Activated CD4-positive, alpha-beta T cell treated with anti-CD3 and anti-CD28 coated beads, Interleukin-2, amount 50 U/mL, for 48 hours (primary cell): ENCODE measurements at places on chromosomes 12 and 14.
A peak's percentile ranks its signal among the peaks of the same experiment; 100 is the strongest.

DNA sequence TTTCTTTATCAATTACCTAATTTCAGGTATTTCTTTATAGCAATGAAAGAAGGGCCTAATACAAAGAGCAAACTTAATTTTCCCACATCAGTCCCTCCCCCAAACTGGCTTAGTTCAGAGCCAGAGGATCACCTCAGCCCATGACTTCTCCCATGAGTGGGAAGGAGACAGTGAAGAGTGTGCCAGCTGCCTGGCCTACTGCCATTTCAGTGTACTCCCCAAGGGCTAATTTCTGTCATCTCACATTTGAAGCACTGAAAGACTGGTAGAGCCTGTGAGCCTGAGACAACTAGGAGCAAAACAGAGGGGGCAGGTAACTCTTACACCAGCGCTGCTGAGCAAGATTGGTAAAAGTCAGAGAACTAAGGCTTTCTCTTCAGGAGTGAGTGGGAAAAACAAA, 29.1 kb upstream of the ADAM20 start:
- no peak for DNase-seq

DNA sequence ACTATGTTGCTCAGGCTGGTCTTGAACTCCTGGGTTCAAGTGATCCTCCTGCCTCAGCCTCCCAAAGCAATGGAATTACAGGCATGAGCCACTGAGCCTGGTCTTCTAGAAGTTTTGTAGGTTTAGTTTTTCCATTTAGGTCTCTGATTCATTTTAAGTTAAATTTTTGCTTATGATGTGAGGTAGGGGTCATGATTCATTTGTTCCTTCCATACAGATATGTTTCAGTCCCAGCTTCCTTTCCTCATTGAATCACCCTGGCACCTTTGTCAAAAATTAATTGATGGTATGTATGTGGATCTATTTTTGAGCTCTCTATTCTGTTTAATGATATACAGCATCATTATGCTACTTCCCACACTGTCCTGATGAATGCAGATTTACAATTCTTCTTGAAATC, 25.6 kb upstream of the CABP1 start:
- DNase-seq, result peak; percentile 9

DNA sequence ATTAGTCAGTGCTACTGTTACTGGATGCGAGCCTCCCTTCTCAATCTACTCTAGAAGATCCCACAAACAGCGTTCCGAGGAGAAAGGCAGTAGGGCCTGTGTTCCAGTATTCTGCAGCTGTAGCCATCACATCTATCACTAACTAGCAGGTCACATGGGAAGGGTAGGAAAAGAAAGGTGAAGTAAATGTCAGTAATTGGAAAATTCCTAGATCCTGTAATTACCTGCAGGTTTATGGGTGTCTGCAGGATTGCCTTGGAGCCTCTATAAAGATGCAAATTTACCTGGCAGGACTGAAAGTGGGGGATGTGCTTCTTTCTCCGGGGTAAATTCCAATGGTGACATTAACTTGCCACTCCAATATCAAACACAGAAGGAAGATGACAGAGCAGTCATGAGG, 77.8 kb downstream of the FERMT2 start:
- no peak for DNase-seq

DNA sequence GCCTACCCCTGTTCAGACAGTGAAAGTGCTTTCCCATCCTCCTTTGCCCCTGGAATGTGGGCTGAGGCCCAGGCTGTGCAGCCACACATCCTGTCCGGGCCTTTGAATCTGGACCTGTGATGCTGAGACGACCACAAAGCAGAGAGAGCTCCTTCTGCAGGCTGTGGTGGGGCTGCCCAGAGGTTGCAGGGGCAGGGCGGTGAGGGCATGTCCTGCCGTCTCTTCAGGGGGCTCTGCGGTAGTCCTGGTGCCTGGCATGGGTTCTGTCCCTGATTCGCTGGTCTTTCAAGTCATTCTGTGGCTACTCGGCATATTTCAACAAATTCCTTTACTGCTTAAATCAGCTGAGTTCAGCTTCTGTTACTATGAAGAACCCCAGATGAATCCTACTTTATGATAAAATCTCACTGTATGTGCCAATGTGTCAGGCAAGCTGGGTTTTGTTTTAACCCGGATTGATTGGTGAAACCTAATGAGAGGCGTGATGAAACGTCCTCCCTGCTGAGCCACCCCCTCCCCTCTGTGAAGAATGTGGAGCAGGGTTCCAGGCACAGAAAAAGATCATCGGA, 63.4 kb upstream of the DICER1 start:
- no peak for DNase-seq

DNA sequence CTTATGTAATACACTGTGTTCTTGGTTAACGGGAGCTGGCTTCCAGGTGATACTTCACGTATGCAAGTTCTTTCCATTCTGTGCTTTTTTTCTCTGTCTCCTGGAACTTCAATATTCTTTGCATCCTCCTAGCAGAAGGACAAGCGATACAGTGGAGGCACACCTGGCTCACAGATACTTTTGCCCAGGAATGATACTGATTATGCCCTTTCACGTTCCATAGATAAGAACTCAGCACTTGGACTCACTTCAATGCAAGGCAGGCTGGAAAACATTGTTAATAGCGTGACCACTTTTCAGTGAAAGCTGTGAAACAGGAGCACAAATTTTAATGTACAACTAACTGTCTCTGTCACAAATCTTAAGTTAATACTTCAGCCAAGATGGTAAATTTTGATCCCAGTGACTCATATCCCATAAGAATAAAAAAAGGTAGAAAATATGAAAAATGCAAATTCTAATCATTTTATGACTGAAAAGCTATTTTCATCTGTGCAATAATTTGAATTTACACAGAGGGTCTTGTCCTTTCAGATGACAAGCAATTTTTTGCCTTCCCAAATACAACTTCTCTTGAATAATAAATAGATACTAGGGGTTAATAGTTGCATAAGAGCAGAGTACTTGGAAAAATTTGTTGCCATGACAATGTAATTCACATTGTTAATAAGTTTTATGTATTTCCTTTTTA, 919.0 kb downstream of the GALC start:
- no peak for DNase-seq

DNA sequence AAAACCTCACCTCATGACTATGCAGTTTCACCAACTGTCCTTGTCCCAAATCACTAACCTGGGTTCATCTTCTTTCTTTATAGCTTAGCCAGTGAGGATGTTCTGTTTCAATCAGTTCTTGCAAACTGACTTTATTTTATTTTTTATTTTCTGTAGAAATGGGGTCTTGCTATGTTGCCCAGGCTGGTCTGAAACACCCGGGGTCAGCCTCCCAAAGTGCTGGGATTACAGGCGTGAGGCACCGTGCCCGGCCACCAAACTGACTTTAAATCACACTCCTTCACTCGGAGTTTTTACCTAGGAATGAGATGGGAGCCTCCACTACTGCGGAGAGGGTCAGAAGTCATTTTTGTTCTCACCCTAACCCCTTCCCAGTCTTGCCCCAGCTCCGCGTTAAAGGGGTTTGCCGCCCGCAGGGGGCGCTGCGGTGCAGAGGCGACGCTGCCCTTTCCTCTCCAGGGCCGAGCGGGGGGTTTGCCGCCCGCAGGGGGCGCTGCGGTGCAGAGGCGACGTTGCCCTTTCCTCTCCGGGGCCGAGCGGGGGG, 7.0 kb upstream of the B4GALNT3 start:
- DNase-seq, result peak; percentile 88

DNA sequence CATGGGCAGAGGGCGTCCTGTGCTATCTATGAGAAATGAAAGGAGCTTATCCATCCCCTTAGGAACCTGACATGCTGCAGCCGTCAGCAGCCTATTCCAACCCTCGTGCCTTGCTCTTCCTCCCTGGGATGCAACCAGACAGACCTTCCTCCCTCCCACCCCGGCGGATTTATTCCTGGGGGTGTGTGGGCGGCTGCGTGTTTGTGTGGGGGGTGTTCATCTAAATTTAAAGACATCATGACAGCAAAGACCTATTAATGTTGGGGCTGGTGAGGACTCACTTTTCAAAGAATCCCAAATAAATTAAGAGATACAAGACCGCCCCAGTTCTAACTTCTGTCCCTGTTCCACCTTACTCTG, 52.0 kb downstream of the WSCD2 start:
- DNase-seq, result no peak

GRCh38 chr12:66572845-66573244, 106.0 kb downstream of the GRIP1 start:
- DNase-seq, result no peak

- DNase-seq, result no peak
These were observed 1.8 kb downstream of the HSPB8 start for GRCh38 chr12:119180380-119181040.

DNA sequence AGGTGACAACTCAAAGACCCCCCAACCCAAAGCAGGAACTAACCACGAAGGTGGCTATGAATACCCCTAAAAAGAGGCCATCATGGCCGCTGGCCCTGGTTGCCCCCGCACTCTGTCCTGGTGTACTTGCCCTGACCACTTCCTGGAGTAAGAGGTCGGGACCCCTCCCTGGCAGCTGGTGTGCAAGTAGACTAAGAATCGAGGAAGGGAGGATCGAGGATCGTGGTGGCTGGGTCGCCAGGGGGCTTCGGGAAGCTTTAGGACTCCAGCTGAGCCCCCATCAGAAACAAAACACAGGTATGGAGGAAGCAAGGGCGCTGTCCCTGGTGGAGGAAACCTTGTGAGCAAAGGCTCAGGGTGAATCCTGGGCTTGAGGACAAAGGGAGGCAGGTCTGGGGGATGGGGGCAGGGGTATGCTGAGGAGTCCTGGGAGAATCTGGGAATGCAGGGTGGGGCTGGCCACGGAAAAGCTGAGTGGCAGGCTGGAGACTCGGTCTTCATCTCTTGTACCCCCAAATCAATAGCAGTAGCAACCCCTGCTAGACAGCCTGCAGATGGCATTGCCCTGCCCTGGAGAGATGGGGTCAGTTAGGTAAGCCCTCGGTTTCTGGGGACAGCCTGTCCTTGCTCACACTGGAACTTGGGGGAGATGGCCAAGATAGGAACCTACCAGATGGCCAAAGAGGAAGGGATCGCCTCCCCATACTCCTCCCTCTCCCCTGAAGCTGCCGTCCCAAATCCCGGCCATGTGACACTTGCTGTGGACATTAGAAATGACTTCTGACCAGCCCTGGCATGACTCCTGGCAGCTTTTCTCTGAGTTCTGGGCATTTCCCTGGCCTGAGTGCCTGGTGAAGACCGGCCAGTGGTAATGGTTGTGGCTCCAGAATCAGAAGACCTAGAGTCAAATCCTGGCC, 45.3 kb upstream of the ESRRB start:
- no peak for DNase-seq

GRCh38 chr12:68780731-68781130, 27.2 kb upstream of the MDM2 start:
- no peak for DNase-seq

DNA sequence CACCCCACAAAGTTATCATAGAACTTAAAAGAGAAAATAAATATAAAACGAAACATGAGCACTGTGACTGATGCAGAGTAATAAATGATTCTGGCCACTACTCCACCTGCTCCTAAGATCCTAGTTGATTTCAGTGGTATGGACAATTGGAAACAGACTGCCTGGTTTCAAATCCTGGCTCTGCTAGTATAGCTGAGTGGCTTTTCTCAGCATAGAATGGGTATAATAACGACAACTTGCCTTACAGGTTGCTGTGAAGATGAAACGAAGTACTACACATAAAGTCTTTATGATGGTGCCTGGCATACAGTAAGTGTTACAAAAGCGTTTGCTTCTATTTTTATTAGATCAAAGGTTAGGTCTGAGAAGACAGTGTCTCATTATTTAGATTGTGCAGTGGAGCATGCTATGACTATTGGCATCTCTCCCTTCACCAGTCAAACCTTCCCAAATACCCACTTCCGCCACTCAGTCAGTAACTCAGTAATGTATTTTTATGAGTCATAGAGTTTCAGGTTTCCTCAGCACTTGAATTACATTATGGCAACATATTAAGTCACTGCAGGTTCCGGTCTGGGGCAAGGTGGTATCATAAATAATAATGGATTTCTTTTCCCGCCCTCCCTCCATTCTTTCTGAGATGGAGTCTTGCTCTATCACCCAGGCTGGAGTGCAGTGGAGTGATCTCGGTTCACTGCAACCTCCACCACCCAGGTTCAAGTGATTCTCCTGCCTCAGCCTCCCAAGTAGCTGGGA, 29.7 kb upstream of the NR2C1 start:
- DNase-seq, result peak; percentile 18
